ENCODE measurements at places on chromosomes 5 and 9.

GRCh38 chr5:65014769-65015168 is 246.0 kb downstream of the CWC27 start:
- no peak for DNase-seq

GRCh38 chr9:136075881-136076678 is 19.0 kb downstream of the NACC2 start:
- no peak for DNase-seq

DNA sequence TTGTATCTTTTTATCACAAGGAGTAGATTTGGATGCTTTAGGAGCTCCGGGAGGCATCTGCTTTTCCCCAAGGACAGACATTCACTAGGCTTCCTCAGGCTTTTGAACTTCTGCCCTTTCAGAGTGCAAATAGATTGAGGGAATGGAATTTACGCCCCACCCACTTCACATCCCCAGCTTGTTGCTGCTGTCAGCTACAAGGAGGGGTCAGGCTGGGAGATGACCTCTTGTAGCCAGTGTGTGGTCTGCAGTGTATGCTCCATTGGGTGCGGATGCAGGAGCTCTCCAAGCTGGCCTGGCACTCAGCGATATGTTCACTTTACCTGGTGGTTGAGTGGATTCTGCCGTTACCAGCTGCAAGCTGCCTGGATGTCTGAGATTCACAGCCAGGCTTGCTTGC is 6.4 kb downstream of the TNFSF15 start:
- no peak for DNase-seq

- no peak for DNase-seq
These were observed 40.7 kb downstream of the ACOT12 start for GRCh38 chr5:81353189-81353588.

GRCh38 chr9:72205513-72205912 is 56.3 kb downstream of the GDA start:
- DNase-seq = no peak

DNA sequence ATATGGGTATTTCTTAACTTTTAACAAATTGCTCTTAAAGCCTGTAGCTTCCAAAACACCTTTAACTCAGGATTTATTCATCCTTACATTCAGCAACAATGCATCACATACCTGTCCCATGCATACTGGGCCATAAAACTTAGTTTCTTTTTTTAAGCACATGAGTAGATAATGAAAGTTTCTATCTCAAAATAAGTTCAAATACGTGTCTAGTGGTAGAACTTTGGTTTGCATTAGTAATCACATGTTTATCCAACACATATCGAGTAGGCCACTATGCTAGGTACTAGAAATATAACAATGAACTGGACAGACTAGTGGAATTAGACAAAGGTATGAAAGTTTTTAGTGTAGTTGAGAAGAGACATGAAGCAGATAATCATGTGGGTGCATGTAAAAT is 99.6 kb downstream of the DOCK2 start:
- DNase-seq = no peak

DNA sequence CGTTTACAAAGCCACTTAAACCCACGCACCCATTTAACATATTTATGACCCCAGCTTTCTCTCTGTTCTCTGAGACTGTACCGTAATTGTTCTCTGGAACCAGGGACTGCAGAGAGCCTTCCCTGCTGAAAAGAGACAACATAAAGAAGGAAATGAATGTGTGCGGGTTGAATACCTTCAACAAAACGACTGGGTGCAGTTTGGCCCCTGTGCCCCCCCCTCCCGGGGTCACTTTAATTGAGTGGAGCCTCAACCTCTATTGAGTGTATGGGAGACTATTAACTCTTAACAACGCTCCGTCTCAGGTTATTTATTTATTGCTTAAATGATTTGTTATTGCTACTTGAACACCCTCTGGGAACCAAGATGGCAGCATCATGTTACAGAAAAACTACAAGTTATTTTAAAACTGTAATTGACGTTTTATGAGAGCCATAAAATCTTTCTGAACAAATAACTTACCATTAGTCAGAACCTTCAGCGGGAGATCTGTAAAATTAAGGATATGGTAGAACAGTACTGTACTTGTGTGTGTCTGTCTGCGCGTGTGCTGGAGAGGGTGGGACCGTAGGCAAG is 70.6 kb downstream of the GAS1 start:
- no peak for DNase-seq

DNA sequence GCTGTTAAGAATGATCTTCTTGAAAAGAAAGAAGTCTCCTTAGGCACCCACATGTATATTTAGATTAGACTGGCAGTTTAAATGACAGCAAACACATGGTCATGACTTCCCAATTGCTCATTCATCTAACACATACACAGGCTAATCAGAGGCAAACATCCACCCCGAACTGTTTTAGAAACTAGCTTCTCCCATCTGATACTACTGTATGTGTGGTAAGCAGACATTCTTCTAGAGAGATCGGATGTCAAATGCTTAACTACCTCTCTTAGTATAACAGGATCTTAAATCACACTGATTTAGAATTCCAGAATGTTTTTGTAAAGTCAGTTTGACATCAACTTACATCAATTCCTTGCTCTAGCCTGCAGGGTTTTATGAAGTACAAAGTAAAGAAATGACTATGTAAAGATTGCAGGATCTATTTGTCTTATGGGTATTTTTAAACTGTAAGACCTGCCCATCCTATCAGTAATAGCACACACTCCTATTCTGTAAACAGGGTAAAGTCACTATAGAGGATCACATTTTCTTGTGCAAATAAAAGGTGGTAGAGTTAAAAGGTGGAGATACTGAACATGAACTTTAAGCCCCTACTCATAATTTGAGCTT is 239.7 kb downstream of the MLLT3 start:
- DNase-seq = no peak

GRCh38 chr9:108950168-108950567 is 16.0 kb downstream of the ABITRAM start:
- no peak for DNase-seq

DNA sequence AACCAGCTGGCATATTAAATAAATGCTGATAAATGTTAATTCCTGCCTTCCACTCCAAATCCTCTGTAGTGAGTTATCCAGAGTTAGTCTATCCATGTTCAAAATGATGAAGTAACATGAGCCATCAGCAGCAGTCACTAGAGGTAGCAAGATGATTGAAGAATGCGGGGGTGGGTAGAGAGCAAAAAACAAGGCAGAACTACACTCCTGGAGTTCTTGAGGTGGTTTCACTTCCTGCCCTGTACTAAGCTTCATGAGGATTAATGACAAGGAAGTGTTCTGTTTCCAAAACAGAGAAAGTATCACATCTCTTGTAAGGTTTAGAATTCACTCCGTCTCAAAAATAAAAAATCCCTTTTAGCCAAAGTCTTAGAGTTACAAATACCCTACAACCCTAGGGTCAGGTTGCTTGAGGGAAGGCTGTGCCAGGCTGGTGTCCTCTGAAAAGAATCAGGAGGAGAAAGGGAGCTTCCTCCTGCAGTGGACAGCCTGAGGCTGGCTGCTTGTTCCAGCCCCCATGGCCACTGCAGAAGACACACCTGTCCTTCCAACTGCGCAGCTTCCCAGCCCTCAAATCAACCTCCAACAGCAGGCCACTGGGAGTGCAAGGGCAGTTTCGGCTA is 180.2 kb downstream of the DENND1A start:
- no peak for DNase-seq

DNA sequence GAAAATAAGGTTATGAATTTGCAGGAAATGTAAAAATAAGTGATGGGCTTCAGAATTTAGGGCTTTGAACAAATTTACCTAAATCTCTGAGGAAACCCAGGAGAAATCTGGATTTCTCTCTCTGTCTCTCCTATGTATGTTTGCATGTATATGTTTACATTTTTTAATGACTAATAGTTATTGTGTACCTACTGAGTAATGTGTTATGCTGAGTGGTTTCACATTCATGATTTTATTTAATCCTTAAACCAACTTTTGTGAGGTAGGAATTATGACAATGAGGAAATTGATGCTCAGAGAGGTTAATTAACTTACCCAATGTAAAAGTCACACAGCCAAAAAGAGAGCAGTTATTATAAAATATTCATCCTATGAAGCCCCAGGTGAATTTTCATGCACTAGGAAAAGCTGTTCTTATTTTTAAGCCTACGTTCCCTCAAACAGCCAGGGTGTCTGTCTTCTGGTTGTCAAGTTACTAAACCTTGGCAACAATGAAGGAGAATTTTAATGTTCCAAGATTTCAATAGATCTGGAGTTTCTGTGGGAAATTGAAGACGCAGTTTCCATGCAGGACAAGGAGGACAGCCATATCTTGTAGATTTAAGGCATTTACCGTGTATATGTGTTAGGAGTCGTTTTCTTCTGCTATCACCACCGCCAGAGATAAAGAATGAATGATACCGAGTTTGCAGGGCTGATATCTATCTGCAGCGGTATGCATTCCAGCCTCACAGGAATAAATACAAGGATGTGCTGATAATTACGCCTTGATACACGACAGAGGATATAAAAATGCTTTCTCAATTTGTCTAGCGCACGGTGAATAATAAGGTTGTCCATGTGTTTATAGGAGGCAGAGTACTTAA is 484.8 kb downstream of the ZSWIM6 start:
- no peak for DNase-seq

DNA sequence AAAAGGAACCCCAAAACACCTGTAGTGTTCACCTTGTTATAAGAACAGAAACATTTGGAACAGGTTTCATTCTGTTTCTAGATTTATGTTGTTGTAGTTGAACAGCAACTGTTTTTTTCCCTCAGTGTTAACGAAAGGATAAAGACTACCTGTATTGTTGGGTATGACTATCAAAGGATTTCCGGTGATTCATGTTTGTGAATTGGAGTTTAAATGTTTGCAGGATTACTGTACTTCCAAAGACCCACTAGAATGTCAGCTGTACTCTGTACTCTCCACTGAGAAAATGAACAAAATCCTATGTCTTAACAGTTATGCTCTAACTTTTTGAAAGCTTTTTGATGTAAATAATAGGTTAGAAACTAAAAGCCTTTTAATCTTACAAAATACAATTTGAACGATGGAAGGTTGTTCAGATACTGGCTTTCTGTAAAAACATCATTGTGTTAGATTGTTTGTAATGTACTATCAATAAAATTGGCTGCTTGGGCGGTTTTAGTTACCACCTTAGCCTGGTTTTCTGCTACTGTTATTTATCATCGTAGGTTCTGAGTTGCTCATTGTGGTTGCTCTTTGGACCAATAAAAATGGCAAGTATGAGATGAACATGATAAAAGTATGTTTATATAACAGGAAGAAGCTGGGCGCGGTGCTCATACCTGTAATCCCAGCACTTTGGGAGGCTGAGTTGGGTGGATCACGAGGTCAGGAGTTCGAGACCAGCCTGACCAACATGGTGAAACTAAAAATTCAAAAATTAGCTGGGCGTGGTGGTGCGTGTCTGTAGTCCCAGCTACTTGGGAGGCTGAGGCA is 44.1 kb downstream of the DCP2 start:
- no peak for DNase-seq

GRCh38 chr9:131119600-131119999 is 5.8 kb upstream of the NUP214 start:
- DNase-seq = no peak

GRCh38 chr5:112349371-112349770 is 69.7 kb downstream of the EPB41L4A start:
- DNase-seq = no peak

- DNase-seq = no peak
These were observed 88.6 kb downstream of the KCNN2 start for GRCh38 chr5:114450437-114450836.

- no peak for DNase-seq
These were observed 214.7 kb downstream of the IRX2 start for GRCh38 chr5:2536632-2537377.

GRCh38 chr9:23611869-23612268 is 214.2 kb downstream of the ELAVL2 start:
- no peak for DNase-seq

GRCh38 chr5:23994581-23995370 is 487.4 kb downstream of the PRDM9 start:
- DNase-seq = no peak

DNA sequence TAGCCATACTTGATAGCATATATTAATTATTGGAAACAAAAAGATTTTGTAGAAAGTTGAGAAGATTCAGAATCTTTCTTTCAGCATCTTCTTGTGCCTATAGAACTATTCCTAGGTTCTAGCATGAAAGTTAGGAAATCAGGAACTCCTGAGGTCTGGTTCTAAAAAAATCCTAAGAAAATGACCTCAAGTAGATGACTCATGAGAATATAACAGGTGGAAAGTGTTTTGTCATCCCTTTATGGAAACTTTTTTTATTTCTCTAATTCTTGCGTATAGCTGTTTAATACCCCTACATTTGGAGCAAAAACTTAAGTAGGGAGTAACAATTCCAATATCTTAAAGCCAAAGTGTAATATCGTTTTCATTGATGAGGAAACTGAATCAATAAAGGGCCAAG is 574.1 kb downstream of the NR2F1-AS1 start:
- DNase-seq = no peak

GRCh38 chr5:87781976-87782375 is 369.2 kb upstream of the CCNH start:
- DNase-seq = no peak

GRCh38 chr9:129725795-129726251 is 27.0 kb downstream of the PTGES start:
- DNase-seq = no peak

GRCh38 chr9:91119679-91120078 is 242.0 kb downstream of the AUH start:
- DNase-seq = no peak

- DNase-seq = no peak
These were observed 218.6 kb upstream of the RASEF start for GRCh38 chr9:83281306-83282255.

DNA sequence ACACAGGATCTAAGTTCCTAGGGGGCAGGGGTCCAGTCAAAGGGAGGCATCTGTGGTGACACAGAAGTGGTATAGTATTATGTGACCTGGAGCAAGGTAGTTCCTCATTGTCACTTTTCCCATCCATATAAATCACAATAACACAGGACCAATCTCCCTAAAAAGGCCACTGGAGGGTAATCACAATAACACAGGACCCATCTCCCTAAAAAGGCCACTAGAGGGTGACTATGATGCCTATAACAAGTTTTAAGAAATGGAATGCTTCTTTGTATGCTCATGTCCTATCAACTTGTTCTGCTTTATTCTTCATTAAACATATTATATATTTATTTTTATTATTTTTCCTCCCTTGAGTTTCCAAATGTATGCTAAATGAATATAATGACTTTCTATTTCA is 254.6 kb downstream of the ASTN2 start:
- DNase-seq = no peak

DNA sequence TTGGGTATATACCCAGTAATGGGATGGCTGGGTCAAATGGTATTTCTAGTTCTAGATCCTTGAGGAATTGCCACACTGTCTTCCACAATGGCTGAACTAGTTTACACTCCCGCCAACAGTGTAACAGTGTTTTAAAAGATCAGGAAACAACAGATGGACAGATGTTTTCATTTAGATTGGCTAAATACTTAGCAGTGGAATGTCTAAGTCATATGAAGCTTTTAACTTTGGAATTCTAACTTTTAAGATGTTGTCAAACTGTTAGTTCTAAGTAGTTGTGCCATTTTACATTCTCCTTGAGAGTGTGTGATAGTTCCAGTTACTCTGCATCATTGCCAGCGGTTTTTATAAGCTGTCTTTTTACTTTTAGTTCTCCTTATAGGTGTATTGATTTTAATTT is 688.8 kb downstream of the SEMA5A start:
- no peak for DNase-seq
